ENCODE measurements at places on chromosomes 2 and 18.

DNA sequence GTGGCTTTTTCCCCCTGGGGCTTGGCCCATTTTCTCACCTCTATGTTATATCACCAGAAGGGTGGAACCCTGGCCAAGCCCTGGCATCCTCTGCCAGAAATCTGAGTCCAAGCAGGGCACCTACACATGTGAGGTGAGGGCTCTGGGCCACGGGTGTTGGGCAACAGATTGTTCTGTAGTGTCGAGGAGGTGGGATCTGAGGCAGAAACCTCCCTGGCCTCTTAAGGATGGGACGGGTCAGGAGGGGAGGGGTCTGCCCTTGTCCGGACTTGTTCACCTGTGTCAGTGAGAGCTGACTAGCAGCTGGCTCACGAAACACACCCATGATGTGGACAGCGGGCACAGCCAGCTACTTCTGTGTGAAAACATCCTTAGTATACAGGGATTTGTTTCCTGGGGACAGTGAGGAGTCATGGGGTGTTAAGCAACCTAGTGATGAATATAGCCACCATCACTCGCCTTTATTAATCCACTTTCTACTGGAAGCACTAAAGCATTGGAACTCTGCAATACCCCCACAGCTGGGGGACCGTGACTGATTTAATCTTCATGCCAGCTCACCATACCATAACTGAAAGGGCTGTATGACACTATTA lies 35.6 kb downstream of the EPAS1 start:
- no peak for DNase-seq

DNA sequence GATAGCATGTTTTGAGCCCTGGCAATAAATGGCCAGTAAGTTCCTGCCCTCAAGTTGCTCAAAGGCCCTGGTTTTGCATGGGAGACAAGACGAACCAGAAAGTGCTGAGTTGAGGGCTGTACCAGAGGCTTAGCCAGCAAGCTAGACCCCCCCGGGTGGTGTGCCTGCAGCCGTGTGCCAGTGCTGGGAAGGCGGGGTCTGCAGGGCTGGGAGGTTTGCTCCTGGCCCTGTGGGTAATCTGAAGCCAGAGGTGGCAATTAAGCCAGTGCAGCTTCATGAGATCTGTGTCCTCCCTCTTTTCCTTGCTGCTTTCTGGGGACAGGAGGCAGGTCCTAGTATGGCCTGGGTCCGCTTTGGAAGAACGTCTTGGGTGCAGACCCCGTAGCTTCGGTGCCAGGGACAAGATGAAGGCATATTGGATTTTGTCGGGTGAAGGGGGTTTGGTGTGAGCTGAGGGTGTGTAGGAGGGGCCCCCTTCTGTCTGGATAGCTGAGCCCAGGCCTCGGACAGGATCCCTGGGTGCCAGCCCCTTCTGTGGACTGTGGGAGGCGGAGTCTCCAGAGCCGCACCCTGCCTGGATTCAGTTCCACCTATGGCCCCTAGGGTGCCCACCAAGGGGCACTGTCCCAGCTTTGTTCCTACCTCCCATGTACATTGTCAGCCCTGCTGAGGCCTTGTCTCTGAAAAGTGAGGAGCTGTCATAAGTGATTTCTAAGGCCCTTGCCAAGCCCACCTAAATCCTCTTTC lies 15.6 kb downstream of the ATOH8 start:
- DNase-seq = no peak

- DNase-seq = no peak
Observed at GRCh38 chr2:216802516-216803215, 57.2 kb downstream of the TNP1 start.

GRCh38 chr18:76565238-76566173 lies 70.5 kb upstream of the ZNF516 start:
- no peak for DNase-seq

- no peak for DNase-seq
Observed at GRCh38 chr18:48923746-48924629, 26.8 kb downstream of the SMAD7 start.

GRCh38 chr2:61426267-61426897 lies 44.5 kb downstream of the USP34 start:
- peak; percentile 59 for DNase-seq

- DNase-seq = no peak
Observed at GRCh38 chr18:79614211-79614955, 65.2 kb upstream of the CTDP1 start.

GRCh38 chr18:77108821-77109647 lies 23.5 kb downstream of the MBP start:
- no peak for DNase-seq

- DNase-seq = no peak
Observed at GRCh38 chr2:141933226-141933625, 197.6 kb downstream of the LRP1B start.

- DNase-seq = no peak
Observed at GRCh38 chr2:46266134-46266533, 31.1 kb upstream of the EPAS1 start.

GRCh38 chr2:15050483-15050882 lies 418.0 kb downstream of the LRATD1 start:
- DNase-seq = no peak

- DNase-seq = no peak
Observed at GRCh38 chr2:180507028-180507427, 473.4 kb upstream of the UBE2E3 start.

DNA sequence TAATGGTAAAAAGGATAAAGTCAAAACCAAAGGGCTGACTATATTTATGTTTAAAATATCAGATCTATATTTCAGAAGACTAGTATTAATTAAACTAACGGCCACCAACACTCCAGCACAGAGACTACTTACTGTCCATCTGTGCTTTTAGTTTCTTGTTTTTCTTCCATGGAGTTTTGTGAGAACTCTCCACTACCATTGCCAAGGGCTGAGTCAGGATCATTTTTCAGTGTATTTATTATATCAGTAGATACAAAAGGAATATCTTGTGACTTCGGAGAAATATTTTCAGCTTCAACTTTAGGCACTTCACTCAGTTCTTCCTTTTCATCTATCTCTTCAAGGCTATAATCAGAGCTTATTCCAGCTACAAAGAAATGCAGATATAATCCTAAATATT lies 79.1 kb upstream of the GRB14 start:
- DNase-seq = no peak

GRCh38 chr2:147297820-147298219 lies 547.0 kb upstream of the ACVR2A start:
- DNase-seq = peak; percentile 50

GRCh38 chr2:35803126-35803525 lies 552.5 kb upstream of the CRIM1 start:
- DNase-seq = no peak

- no peak for DNase-seq
Observed at GRCh38 chr2:43030551-43031307, 195.7 kb downstream of the ZFP36L2 start.

DNA sequence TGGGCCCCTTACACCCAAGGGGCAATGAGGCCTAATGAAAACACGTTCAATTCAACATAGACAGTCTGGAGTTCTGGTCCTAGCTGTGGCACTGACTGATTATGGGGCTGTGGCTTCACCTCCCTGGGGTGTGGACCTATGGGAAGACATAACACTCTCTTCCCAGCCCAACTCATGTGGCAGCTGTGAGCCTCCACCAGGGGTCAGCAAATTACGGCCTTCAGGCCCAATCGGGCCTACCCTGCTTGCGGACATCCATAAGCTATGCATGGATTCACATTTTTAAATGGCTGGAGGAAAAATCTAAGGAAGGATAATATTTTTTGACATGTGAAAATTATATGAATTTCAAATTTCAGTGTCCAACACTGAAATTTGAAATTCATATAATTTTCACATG lies 101.3 kb downstream of the LOXHD1 start:
- no peak for DNase-seq

DNA sequence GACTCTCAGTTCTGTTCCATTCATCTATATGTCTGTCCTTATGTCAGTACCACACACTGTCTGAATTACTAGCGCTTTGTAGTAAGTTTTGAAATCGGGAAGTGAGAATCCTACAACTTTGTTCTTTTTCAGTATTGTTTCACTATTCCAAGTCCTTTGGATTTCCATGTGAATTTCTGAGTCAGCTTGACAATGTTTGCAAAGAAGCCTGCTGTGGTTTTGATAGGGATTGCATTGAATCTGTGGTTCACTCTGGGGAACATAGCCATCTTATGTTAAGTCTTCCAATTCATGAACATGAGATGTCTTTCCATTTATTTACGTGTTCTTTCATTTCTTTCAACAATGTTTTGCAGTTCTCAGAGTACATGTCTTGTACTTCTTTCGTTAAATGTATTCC lies 15.0 kb downstream of the SLC3A1 start:
- DNase-seq = no peak

- no peak for DNase-seq
Observed at GRCh38 chr2:170087413-170087793, 90.5 kb upstream of the MYO3B start.

DNA sequence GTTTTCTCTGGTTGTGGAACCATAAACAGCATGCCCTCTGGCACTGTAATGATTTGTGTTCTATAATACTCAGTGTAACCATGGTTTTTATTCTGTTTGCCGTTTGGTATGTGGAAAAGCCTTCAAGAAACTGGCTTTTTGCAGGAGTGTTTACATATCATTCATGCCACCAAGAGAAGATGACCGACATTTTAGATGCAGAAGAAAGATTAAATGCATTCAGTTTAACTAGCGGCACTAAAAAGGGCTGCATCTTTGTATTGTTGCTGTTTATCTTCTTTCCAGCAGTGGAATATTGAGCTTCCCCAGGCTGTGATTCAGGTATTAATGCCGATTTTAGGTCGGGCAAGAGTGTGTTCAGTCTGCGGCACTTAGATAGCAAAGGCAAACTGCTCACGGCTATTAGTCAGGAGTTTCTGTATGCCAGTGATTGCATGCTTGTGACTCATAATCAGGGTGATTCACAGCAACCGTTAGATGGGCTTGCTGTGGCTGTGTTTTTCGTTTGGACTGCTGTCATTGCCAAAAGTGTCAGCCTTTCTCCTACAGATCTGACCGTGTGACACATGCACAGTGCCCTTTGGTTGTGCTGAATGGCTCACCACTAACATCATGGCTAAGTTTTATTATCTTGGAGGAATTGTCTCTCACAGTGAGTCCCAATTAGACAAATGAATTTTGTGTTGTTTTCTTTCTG lies 479.7 kb downstream of the PARD3B start:
- DNase-seq = peak; percentile 79

DNA sequence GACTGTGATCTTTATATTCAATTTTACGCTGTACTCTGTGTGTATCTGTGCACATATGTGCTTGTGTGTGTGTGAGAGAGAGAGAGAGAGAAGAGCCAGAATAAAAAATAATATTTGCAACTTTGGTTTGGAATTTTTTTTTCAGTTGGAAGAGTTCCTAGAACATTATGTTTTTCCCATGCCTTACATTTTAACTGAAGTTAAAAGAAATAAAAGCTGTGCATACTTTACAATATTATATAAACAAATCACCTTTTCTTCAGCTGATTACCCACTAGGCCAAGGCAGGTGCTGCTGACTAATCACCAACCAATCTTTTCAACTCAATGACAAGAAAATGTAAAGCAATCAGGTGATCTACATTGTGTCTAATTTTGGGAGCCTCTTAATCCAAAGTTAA lies 366.3 kb downstream of the NYAP2 start:
- no peak for DNase-seq

GRCh38 chr2:220051716-220052115 lies 424.3 kb downstream of the SLC4A3 start:
- no peak for DNase-seq

- no peak for DNase-seq
Observed at GRCh38 chr18:54506516-54507261, 84.4 kb upstream of the DYNAP start.

GRCh38 chr2:22683914-22684313 lies 701.1 kb upstream of the KLHL29 start:
- DNase-seq = no peak

GRCh38 chr18:12841070-12841469 lies 43.0 kb downstream of the PTPN2 start:
- no peak for DNase-seq

- no peak for DNase-seq
Observed at GRCh38 chr18:7172611-7173010, 55.0 kb upstream of the LAMA1 start.

DNA sequence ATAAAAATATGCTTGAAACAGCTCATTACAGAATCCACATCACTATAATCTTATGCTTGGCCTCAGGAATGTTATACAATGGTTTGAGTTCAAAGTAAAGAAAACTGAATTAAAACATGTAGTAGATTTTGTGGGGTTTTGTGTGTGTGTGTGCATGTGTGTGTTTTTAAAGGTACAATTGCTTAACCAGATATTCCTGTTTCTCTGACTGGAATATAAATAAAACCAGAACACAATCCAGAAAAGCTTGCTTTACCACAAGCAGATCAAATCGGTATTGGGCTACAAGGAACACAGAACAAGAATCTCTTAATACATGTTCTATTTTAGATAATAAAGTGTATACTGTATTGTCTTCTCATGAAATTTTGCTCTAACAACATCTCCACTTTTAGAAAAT lies 110.0 kb downstream of the TMEM247 start:
- DNase-seq = no peak

GRCh38 chr2:189298481-189298880 lies 118.9 kb upstream of the COL5A2 start:
- DNase-seq = no peak

- no peak for DNase-seq
Observed at GRCh38 chr18:55587418-55588110, 428 bp downstream of the TCF4 start.

DNA sequence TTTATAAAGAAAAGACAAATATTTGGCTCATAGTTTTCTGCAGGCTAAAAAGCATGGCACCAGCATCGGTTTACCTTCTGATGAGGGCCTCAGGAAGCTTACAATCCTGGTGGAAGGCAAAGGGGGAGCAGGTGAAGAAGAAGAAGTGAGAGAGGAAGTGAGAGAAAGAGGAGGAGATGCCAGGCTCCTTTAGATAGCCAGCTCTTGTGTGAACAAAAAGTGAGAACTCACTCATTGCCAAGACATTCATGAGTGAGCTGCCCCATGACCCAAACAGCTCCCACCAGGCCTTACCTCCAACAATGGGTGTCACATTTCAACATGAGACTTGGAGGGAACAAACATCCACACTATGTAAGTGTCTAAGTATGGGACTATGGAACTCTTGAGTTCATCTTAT lies 14.3 kb downstream of the CCDC150 start:
- DNase-seq = no peak

- DNase-seq = peak; percentile 6
Observed at GRCh38 chr18:74990563-74991081, 218.3 kb downstream of the PTGR3 start.

- DNase-seq = no peak
Observed at GRCh38 chr2:61266632-61267505, 104.9 kb downstream of the C2orf74 start.

DNA sequence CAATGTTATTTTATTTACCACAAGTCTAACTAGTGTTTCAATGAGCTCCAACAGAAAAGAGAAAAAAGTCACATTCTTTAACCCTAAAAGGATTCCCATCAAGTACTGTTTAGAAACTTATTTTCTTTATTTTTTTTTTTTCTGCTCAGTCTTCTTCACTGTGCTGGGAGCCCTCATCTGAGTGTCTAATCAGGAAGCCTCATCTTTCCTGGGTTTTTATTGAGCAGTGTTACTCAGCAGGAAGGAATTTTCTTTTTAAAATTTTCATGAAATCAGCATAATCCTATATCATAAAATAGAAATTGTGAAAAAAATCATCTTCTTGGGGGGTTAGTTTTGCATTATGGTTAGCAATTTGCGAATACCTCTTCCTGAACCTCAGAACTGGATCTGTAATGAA lies 453.8 kb downstream of the CDH2 start:
- DNase-seq = no peak

All from T-helper 2 cell treated with Interferon-gamma antibody and Interleukin-4, amounts not matched to agents 5 μg/mL and 100 μg/mL, for 36 hours (primary cell).